ENCODE measurements at places on chromosomes 4 and X.

DNA sequence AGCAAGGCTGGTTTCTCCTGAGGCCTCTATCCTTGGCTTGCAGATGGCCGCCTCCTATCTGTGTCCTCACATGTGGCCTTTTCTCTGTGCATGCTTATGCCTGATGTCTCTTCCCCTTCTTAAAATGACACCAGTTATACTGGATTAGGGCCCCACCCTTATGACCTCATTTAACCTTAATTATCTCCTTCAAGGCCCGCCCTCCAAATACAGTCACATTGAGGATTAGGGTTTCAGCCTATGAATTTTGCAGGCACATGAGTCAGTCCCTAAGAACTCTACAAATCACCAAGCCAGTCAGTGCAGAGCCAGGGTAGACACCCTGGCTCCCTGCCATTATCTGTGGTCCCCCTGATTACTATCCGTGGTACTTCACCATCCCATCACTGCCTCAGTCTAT lies 51.6 kb downstream of the MAML3 start:
- DNase-seq, result peak; percentile 58

- no peak for DNase-seq
These were observed 10.3 kb upstream of the MXD4 start for GRCh38 chr4:2272026-2272827.

- no peak for DNase-seq
These were observed 187.7 kb upstream of the MAGEB2 start for GRCh38 chrX:30027636-30028035.

DNA sequence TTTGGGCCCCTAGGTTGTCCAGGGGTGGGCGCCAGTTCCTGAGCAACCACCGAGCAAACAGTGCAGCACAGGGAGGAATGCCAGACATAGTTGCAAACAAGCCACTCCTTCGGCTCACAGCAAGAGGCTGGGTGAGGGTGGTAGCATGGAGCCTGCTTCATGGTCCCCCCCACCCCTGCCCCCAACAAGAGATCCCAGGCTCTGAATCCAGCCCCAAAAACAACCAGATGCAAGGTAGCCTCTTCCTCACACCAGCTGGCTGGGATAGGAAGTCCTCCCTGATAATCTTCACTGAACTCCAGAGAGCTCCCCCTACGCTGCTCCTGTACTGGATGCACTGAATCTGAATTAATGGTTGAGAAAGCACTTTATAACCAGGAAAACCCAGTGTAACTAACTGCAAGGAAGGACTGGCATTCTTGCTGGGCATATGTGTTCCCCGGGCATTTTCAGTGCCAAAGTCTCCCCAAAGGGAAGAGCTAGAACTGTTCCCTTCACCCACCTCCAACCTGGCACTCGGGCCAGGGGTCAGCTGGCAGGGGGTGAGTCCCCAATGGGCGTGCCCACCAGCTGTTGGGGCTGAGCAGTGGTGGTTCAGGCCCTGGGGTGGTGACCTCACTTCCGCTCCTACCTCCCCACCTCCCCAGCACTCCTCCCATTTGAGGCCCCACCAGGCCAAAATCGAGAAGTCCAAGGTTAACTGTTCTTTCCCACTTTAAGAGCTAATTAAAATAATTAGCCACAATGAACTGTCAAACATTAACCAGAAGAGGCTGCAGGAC lies 1.5 kb downstream of the ELF4 start:
- DNase-seq, result peak; percentile 48

DNA sequence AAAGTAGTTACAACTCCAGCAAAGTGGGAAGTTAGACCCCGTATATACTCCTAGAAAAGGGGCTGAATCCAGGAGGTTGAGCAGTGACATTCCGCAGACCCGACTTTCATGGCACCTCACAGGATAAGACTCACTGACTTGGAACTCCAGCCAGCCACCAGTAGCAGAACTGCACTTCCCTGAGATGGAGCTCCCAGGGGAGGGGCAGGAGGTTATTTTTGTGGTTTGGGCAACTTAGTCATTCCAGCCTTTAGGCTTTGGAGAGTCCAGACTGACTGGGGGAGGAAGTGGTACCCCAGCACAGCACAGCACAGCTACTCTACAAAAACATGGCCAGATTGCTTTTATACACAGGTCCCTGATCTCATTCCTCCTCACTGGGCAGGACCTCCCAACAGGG lies 319.1 kb downstream of the PCDH19 start:
- peak; percentile 94 for DNase-seq

- DNase-seq, result no peak
These were observed 19.5 kb upstream of the NOCT start for GRCh38 chr4:138996090-138996489.

DNA sequence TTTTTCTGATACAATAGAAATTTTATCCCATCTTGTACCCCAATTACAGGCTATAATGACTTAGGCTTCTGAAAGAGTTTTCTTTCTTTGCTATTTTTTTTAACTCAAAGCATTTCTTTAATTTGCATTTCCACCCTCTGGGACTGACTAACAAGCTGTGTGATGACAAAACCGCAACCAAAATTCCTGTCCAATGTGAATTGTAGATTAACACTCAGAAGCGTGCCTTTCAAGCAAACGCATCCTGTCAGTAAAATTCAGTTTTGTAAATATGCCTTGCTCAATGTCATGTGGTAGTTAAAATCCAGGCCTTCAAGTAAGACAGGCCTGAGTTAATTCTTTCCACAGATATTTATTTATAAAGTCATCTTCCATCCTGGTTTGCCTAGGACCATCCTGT lies 50.3 kb downstream of the STK32B start:
- DNase-seq, result peak; percentile 87

DNA sequence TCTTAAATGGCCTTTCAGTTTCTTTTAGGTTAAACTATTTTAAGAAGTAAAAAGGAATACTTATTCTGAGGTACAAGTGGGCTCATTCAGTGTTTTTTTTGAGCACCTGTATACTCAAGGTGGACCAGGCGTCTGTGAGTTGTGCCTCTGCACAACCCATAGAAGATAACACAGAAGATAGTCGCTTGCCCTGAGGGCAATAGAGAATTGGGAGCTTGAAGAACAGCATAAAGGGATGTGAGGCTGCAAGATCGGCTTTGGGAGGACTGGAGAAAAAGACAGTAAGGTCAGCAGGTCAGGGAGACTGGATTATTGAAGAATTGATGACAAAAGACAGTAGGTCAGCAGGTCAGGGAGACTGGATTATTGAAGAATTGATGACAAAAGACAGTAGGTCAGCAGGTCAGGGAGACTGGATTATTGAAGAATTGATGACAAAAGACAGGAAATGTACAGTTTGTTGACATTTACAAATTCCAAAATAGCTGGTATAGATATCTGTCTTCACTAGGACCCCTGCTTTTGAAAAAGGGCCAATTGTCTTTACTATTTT lies 3.1 kb downstream of the CPE start:
- no peak for DNase-seq

DNA sequence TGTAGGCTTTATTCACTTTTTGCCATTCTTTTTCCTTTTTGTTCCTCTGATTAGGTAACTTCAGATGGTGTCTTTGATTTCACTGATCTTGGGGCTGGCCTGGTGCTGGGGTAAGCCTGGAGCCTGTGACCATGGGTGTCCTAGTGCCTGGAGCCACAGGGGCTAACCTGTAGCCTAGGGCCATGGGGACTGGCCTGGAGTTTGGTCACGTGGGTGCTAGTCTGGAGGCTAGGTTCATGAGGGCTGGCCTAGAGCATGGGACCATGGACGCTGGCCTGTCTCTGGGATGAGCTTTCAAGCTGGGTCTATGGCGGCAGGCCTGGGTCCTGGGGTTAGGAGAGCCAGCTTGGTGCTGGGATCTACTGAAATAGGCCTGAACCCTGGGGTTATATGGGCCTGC lies 32.2 kb upstream of the ALG13 start:
- no peak for DNase-seq

GRCh38 chr4:170413951-170414350 lies 324.2 kb upstream of the AADAT start:
- DNase-seq, result no peak
